Nephron progenitor cell (in vitro differentiated cells): ENCODE measurements at places on chromosomes 3 and 15.

GRCh38 chr3:64648927-64649906, 38.6 kb downstream of the ADAMTS9 start:
- no peak for DNase-seq

GRCh38 chr3:37691213-37691830, 170.4 kb upstream of the CTDSPL start:
- DNase-seq: no peak

DNA sequence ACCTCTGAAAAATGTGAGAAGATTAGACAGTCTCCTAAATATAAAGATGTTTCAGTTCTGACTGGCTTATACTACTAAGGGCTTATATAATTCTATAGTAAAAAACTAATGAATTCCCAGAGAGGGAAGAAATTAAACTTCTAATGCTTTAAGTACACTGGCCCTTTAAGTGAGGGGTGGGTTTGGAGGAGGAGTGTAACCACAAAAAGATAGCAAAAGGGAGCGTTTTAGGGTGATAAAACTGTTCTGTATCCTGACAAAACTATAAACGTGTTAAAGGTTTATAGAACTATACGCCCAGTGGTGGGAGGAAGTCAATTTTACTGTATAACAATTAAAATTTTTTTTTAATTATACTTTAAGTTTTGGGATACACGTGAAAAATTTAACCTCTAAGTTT, 45.8 kb downstream of the CEP152 start:
- DNase-seq: no peak

DNA sequence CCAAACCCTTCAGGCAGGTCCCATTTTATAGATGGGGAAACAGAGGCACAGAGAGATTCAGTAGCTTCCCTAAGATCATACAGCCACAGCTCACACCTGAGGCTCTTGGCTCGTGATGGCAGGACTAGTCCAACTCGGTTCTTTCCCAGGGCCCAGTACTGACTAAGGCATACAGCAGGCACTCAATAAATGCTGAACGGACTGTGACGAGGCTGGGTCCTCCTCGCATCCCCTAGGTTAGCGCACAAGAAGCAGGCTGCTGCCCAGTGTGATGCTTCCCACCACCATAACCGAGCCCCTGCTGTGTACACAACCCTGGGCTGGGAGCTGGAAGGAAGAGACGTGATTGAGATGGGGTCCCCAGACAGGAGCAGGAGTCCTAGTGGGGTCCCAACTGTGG, 24.9 kb downstream of the PLXND1 start:
- no peak for DNase-seq

- no peak for DNase-seq
Measured at GRCh38 chr3:72186400-72186855, 401.5 kb upstream of the PROK2 start.
